IPS DF 6.9 (cell line): ENCODE measurements at places on chromosomes 11 and 22.

DNA sequence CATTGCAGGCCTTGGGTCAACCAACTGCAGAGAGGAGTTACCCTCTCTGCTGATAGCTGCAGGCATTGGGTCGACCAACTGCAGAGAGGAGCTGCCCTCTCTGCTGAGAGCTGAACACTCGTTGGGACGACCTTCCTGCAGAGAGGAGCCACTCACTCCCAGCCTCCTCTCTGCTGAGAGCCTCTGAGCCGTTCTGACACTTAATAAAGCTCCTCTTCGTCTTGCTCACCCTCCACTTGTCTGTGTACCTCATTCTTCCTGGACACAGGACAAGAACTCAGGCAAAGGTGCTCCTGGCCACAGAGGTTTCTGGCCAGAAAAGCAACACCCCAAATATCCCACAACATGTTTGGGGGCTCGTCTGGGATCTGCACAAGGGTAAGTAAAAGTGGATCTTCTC, 7.5 kb upstream of the PKP3 start:
- DNase-seq, result no peak

GRCh38 chr11:35235936-35236666, 97.1 kb downstream of the CD44 start:
- no peak for DNase-seq

DNA sequence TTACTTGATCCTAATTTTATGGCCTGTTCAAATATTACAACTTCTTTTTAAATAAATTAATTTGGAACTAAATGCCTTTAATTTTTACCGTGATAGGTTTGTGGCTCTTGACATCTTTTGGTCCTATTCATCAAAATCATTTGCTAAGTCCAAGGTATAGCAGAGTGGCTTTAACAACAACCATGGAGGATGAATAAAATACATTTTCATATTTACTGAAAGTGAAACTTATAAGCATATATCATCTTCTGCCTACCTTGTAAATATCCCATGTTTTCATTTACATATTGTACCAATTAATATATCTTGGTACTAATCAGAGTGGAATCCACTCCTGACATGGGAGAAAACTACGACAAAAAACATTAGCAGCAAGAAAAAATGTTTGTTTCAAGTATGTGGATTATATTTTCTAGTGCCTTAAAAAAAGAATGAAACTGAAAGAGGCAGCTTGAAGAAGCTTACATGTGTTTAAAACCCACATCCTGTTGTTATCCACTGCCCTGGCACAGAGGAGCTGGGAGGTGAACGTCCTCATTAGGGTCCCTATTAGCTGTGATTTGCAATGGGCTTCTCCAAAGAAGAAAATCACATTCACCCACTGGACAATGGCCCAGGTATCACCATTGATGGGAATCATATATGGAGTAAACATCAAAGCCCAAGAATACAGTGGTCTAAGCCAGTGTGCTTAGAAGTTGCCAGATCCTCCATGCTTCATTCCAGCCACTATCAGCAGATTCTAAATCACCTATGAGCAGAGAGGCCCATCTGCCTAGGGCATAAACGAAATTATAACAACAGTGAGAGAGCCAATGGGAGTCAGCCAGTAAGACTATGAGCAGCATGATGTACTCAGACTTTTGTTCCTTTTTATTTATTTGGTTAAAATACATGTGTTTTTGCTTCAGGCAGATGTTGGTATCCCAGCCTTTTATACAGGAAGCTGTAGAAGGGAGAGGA, 84.7 kb downstream of the MAML2 start:
- DNase-seq, result no peak

GRCh38 chr11:128669506-128670270, 24.2 kb upstream of the FLI1 start:
- DNase-seq, result no peak

DNA sequence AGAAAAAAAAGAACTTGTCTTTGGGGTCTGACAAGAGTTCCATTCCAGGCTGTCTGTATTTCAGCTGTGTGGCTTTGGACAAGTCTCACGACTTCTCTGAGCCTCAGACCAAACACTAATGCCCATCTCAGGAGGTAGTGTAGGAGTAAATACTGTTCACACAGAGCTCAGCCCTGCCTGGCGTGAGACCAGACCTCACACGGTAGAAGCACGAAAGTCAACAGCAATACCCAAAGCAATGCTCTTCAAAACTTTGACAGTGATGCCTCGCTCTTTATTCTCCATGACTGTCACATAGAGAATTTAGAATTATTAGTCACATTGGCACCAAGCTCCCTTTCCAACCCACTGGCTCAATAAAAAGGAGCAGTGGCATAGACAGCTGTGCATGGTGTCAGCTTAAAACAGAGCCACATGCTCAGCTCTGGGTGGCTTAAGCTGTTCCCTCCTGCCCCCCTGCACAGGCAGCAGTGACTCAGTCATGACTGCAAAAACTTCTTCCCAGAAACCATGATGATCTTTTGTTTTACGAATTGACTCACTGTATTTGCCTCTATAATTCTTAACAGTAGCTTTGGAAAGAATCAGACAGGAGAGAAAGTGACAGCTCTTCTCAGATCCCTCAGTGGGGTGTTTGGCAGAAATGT, 74.0 kb upstream of the PHF21B start:
- DNase-seq, result no peak
